ENCODE measurements at places on chromosomes 2 and 18.

- DNase-seq, result peak; percentile 62
Observed at GRCh38 chr2:101380376-101380775, 6.9 kb downstream of the CREG2 start.

DNA sequence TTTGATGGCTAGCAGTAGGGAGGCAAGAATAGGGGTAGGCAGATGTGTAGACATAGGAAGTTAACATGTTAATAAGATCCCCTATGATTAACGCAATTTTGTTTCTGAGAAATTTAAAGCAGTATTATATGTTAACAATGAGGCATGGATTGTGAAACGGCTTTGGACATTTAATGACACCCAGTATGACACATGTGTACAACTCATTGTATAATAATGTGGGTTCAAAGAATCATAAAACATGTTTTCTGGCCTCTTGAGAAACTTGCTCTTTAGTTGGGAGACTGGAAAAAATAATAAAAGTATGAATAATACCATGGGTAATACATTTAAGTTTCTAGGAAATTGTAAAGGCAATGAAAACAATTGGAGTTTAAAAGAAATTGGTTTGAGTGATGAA lies 332.1 kb upstream of the CDH20 start:
- peak; percentile 53 for DNase-seq

DNA sequence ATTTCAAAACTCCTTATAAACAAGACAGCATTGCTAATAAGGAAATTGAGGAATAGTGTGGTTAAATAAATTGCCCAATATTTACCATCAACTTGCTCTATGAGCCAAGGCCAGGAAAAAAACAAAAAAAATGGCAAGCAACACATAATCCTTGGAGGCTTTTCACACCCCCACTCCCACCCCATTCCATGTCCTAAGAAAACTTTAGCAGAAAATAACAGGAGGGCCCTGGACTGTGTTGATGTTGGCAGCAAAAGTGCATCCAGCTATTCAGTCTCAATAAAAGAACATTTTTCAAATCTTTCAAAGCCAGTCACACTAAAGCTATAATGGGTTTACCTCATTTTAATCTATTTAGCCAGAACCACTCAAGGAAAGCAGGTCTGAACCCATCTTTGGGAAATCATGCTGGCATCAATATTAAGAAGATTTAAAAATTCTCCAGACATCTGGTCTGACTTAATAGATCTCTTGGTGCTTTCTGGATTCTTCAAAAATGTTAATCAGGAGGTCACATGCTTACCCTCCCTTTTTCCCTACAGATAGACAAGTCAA lies 34.6 kb upstream of the STK17B start:
- no peak for DNase-seq

- DNase-seq, result no peak
Observed at GRCh38 chr18:48866028-48866733, 84.6 kb downstream of the SMAD7 start.

DNA sequence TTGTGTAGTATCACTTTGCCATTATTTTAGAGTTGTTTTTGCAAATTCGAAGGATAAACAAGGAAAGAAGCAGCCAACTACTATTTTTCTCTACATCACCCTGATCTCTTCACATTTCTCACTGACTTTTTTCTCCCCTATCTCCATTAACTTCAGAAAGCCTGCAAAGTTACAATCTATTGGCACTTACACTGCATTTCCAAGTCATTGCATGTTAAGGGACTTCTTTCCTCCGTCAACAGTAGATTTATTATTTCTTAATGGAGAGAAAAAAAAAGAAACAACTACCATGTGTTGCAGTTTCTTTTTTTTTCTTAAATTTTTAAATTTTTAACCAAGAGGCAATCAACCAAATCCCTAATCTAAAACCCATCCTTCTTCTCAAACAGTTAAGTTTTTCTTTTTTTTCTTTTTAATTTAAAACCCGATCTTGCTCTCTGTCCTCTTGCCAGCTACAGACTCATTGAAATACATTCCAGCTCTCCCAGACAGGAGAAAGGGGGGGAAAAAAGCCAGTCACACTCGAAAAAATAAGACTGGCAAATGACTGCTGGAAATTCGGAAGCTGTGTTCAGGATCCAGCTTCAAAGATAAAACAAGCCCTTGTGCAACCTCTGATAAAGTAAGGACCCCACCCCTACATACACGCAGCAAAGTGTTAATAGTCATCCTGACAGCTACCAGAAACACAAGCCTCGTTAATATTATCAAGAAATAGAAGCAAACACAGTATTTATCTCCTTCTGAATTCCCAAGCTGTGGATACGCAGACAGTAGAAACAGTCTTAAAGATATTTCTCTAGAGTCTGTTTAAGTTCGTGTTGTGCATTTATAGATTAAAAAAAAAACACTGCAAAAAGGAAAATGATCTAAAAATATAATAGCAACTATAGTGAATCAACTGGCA lies 1.3 kb downstream of the LRRTM4 start:
- DNase-seq, result no peak

DNA sequence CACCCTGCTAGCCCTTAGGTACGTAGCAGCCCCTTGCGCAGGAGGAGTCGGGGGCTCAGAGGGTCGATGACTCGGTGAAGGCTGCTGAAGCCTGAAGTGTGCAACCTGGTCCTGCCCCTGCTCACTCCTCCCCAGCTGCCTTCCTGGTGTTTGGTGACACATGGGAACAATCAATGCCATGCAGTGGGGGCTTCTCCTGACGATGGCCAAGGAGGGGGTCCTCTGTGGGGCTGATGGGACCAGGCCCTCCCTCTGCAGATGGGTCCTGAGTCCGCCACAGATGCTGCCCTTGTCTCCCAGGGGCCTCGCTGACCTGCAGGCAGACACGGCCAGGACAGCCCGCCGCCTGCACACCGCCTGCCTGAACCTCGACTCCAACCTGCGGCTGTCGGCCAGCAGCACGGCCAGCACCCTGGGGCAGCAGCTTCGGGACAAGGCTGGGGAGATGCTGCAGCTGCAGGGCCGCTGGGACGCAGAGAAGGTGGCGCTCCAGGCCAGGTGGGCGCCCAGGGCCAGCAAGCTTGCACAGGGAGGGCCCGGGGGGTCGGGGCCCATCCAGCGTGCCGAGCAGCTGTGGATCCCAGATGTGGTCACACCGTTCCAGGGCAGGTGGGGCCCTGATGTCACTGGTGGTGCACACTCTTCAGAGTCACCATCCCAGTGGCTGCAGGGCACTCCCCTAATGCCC lies 24.6 kb downstream of the CROCC2 start:
- no peak for DNase-seq

DNA sequence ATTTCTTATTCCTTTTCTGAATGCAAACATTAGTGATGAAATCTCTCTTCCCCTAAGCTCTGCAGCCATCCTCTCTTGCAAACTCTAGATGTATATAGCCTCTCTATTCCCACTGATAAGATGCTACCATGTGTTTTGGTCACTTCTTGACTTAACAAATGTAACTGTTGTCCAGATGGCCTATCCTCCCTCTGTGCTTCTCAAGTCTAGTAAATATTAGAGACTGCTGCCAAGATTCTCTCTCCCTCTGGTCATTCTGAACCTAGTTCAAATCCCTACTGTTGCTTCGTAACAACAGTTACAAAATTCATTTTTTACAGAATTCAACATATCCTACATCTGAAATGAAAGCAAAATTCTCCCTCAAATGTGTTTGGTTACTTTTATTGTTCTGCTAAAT lies 156.6 kb downstream of the TXNL1 start:
- no peak for DNase-seq

DNA sequence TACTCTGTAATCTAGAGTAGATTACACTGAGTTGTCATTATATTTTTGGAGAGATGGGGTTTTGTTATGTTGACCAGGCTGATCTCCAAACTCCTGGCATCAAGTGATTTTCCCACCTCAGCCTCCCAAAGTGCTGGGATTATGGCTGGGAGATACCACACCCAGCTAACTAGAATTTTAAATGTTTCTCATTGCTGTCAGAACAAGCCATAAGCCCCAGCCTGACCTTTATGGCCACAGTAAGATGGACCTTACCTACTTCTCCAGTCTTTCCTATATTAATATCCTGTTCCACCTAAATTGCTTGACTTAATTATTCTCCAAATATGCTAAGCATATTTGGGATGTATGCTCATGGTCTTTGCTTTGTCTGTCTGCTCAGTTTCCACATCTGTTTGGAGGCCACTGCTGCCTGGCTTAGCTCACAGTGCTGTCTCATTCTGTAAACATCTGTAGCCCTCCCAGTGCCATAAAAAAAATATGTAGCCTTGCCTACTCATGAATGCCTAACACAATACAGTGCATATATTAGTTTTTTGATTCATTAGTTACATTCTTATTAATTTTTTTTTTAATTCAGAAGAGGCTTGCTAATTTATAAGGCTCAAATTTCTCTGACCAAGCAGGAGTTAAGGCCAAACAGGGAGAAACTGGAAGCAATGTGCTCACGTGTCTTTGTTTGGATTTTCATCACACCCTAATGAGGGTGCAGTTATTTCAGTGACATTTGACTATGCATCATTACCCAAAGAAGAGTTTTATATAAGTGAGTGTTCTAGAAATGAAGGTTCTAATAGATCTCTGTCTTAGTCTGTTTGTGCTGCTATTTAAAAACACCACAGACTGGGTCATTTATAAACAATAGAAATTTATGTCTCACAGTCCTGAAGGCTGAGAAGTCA lies 45.3 kb upstream of the PSME4 start:
- DNase-seq, result peak; percentile 76

GRCh38 chr2:79835911-79836310 lies 323.1 kb downstream of the CTNNA2 start:
- DNase-seq, result no peak
